ENCODE measurements at places on chromosomes 4 and X. TPM values are rescaled to one million over a fixed set of nuclear protein-coding genes. Genes with fewer than 3 reads are reported as not detected.

- no peak for DNase-seq
- H3K36me3 ChIP-seq, result no peaks in the 10 kb centered on the region
- no peaks in the 10 kb centered on the region for H3K27me3 ChIP-seq
- H3K27ac ChIP-seq, result no peak overlapping the region
- no peak overlapping the region for H3K4me3 ChIP-seq
- no peaks in the 10 kb centered on the region for H3K4me1 ChIP-seq
These were observed 300.9 kb upstream of the HS3ST1 start for GRCh38 chr4:11729548-11729947.

DNA sequence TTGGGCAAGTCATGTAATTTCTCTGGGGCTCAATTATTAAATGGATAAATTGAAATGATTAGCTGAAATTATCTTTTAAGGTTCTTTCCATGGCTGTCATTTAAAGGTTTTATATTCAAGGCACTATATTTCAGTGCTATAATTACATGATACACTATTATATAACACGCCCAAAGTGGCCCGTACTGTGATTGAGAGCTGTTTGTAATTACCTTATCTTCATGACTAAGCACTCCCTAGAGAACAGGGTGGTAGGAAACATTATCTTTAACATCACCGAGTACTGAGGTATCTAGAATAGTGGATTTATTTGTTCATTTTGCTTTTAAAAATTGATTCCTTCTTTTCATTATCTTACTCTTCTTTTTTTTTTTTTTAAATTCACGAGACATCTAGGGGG lies 79.0 kb downstream of the DIAPH2 start:
- H3K27ac ChIP-seq, result no peak overlapping the region
- DNase-seq, result no peak
- no peak overlapping the region for H3K4me3 ChIP-seq

DNA sequence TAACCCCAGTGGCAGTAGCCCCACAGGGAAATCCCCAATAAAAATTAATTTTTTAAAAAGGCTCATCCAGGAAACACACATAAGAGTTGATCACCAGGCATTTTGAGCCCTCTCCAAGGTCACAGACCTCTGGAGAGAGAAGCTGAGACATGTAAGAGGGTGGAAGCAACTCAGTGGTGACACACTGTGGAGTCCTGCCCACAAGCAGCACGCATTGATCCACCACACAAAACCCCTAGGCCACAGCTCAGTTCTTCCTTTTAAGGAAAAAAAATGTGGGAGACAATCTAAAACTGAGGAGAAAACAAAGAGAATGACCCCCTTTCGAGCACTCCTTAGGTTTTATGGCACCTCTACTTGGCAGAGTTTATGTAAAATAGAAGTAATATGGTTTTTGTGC lies 71.7 kb upstream of the S100G start:
- no peaks in the 10 kb centered on the region for H3K36me3 ChIP-seq
- H3K4me1 ChIP-seq, result no peaks in the 10 kb centered on the region
- H3K27ac ChIP-seq, result no peak overlapping the region
- H3K27me3 ChIP-seq, result no peaks in the 10 kb centered on the region
- no peak overlapping the region for H3K4me3 ChIP-seq
- no peak for DNase-seq

DNA sequence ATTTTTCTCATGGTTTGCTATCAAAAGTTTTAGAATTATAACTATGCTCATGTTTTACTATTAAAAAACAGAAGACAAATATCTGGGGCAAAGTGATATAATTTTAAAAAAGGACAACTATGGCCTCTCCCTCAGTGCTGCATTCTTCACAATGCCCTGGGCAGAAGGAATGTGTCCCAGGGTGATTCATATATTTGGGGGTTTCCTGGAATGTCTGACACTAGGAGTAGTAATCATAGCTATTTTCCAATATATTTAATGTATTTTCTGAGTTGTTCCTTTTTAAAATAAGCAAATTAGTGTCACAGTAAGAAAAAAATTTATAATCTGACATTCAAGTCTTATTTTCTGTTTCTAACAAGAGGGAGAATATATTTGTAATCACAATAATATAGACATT lies 281.7 kb downstream of the UNC5C start:
- no peaks in the 10 kb centered on the region for H3K4me1 ChIP-seq
- H3K4me3 ChIP-seq, result no peak overlapping the region

The HDX gene
- polyA plus RNA-seq, result 0.37 TPM

All from heart left ventricle (tissue), 16 donors.